ENCODE measurements at places on chromosomes 5 and 9.
A peak's percentile ranks its signal among the peaks of the same experiment; 100 is the strongest.

DNA sequence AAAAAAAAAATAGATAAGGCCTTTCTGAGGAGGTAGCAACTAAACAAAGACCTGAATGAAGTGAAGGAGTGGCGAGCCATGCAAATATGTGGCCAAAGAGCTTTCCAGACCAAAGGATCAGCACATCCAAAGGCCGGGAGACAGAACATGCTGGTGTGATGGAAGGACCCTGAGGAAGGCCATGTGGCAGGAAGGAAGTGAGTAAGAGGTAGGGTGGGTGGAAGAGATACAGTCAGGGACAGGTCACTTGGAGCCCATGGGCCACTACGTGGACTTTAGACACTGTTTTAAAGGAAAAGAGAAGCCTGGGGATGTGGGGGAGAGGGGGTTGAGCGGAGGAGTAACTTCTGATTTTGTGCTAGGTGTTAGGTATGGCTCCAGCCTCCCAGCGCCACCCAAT is 31.3 kb downstream of the SPRY4 start:
- no peak for DNase-seq

GRCh38 chr5:39500551-39501175 is 75.9 kb upstream of the DAB2 start:
- DNase-seq: no peak

GRCh38 chr5:147519380-147519779 is 9.5 kb upstream of the DPYSL3 start:
- DNase-seq: no peak

DNA sequence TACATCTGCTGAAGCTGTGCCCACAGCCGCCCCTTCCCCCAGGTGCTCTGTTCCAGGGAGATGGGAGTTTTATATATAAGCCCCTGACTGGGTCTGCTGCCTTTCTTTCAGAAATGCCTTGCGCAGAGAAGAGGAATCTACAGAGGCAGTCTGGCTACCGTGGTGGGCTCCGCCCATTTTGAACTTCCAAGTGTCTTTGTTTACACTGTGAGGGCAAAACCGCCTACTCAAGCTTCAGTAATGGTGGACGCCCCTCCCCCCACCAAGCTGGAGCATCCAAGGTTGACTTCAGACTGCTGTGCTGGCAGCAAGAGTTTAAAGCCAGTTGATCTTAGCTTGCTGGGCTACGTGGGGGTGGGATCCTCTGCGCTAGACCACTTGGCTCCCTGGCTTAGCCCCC is 41.3 kb downstream of the RANBP17 start:
- no peak for DNase-seq

- DNase-seq: peak; percentile 68
These were observed at the start of gene PANK3 for GRCh38 chr5:168578538-168579487. TSS of gene PANK3 (minus strand) at chr5:168579368. CDS start at chr5:168579283, 85 bp downstream.

DNA sequence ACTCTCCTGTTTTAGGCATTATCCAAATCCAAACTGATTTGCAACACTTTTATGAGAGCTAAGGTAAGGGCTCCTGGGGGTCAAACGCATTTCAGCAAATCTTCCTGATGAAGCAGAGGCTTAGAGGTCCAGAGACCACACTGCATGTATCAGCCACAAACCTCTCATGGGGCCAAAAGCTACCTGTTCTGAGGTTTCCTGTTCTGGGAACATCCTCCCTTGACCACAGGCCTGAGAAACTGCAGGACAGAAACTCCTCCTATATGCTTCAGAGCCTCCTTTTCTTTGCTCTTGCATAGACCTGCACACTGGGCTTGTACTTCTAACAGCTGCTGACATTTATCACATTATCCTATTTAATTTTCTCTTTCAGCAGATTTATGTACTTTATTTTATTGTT is 92.6 kb downstream of the OR2K2 start:
- no peak for DNase-seq

DNA sequence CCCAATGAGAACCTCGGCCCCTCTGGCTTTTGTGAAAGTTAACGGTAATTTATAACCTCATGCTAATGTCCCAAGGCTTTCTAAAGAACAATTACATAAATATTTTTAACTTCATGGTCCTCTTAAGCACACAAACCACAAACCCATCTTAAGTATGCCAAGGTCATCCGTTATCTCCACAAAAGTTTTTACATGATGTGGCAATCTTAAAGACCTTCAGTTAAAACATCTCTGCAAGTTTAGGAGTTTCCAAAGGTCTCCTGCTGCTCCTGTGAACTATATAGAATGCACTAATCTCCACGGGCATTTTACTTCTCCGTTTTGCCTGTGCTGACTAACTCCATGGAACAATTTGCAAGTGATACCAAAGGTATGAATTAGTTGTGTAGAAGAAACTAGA is 228.2 kb downstream of the TLE1 start:
- no peak for DNase-seq

DNA sequence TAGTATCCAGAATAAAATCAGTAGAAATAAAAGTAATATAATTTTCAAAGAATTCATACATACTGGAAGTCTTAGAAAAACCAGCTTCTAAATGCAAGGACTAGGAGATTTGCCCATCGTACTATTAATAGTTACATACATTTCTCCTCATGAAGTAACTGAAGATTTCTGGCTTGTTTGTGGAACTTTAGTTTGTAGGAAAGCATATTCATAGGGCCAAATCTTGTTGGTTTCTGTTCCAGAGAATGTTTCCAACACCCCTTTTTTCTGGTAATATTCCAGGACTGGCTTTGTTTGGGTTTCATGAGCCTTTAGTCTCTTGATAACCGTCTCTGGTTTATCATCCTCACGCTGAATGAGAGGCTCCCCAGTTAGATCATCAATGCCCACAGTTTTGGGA is 66.3 kb upstream of the TJP2 start:
- DNase-seq: peak; percentile 28

DNA sequence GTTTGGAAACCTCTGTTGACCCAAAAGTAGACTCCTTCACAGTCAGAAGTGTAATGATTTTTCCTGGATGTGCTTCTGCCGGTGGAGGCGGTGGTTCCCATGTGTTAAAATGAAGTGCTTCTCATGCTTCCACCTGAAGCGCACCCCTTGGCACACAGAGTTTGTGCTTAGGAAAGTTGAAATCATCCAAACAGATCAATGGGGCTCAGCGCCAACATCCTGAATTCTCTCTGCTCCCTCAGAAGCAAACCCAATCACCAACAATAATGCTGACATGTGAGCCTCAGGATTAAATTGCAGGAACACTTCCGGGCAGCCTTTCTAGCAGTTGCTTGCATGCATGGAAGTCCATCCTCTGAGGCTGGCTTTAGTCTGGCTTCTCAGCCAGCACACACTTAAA is 71.0 kb downstream of the MED10 start:
- DNase-seq: no peak

DNA sequence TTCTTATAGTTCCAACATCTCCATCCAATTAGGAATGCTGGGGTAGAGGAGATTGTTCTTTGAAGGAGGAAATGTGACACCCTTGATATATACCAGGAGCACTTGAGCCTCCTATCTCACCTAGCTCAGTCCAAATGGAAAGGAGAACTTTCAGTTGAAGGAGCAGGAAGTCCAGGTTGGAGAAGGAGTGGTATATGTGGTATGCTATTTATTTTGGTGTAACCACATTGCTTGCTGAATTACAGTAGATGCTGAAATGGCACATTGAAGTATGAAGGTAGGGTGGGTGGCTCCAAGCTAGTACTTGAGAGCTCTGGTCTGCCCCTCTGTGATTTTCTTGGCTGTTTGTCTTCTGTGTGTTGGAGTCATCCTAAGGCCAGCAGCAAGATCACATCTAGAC is 6.1 kb downstream of the CSNK1G3 start:
- no peak for DNase-seq

DNA sequence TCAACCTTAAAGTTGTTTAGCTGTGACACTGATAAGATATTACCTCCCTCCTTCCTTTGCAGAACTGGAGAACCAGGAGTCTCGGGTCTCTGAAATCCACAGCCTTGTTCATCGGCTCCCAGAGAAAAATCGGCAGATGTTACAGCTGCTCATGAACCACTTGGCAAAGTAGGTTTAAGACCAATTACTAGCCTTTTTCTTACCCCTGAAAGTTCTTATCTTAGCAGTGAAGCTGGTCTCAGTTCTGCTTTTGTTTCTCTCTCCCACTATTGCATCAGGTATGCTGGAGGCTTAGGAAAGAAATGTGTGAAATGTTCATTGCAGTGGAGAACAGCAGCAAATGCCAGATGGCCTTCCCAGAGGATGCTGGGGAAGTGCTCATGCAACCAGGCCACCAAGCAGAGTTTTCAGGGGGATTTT is 287.4 kb downstream of the ARHGAP26 start:
- DNase-seq: no peak

DNA sequence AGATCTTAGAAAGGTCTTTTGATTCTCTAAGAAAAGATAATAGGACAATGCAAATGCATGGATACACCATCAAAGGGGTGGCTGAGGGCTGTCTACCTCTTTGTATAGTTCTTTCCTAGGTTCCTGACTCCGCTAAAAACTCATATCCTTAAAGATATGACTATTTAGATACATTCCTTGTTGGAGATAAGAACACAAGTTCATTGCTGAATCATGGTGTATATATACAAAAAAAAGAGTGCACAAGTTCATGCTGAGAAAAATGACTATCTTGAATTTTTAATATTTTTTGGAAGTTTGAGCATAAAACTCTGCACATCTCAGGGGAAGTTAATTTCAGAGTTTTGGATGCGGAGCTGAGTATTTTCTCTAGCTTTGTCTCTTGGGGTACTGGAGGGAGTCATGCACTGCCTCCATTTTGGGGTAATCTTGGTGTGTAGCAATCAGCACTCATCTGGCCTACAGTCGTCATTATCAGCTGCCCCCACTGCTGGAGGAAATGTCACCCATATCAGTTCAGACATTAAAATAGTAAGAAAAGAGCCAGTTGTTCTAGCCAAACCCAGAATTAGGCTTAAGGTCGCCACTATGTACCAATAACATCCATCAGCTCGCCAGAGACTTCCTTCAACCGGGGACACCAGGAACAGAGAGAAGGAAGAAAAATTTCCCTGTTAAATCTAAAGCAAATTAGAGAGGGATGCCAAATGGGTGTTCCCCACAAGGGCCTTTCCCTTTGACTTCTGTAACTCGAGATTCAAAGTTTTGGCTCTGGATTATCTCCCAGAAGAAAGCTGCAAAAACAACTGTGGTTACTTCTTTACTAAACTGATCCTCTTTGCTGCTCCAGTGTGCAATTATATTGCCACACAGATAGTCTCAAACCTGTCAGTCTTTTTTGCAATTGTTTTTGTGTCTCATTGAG is 49.0 kb downstream of the PTTG1 start:
- DNase-seq: no peak

GRCh38 chr5:17317473-17317872 is 100.0 kb downstream of the BASP1 start:
- no peak for DNase-seq

GRCh38 chr5:54804521-54804920 is 180.9 kb downstream of the ESM1 start:
- DNase-seq: no peak

DNA sequence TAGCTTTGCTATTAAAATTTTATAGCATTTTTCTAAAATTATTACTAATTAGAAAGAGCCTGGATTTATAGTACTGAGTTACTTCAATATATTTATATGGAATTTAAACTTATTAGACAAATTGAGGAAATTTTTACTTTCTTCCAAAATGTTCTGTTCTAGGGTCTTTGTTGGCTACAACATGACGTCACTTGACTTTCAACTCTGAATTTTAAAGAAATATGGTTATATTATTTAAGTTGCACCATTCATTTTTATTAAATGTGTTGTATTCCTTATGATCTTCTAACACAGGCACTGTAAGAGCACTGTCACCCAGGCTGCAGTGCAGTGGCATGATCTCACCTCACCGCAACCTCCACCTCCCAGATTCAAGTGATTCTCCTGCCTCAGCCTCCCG is 119.4 kb upstream of the CYLC2 start:
- no peak for DNase-seq

DNA sequence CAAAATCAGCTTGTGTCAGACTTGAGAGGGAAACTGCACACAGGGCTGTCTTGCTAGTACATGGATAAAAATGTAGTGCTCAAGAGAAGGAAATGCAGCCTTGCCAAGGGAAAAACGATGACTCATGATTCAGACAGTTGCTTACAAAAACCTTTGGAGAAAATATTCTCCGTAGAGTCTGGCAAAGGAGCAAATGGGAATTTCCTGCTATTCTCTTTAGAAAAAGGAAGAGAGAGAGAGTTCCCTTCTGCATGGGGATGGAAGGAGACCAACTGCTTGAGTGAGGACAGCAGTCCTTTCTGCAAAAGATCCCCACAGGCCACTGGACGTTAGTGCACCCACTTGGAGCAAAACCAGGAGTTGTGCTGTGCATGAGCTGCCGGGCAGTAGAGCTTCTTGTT is 7.6 kb downstream of the IFNB1 start:
- DNase-seq: peak; percentile 85

All from skin of body (tissue), 3 donors.